NCI-H2029 treated with DMSO at 0.1 percent for 48 hours (cell line): ENCODE measurements at places on chromosomes 7 and 10.

- DNase-seq: no peak
These were observed 54.3 kb upstream of the TNRC18 start for GRCh38 chr7:5477723-5478531.

- no peak for DNase-seq
These were observed 326.1 kb downstream of the PLXDC2 start for GRCh38 chr10:20142311-20142710.

- no peak for DNase-seq
These were observed 11.5 kb downstream of the HNRNPA2B1 start for GRCh38 chr7:26188957-26189541.

DNA sequence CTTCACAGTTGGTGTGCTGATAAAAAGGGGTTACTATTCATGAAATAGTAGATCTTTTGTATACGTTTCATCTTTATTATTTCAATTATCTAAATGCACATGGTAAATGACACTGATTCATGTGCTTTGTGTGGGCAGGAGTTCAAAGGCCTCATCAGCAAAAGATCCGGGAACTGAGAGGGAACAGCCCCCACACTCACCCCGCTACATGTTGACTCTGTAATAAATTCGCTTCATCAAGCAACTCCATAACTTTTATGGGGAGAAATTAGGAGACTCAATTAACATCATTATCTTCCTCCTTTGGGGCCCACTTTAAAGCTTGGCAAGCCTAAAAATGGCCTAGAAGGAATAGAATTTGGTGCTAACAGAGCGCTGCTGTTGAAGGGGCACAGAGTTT is 250.7 kb upstream of the BMPER start:
- no peak for DNase-seq

DNA sequence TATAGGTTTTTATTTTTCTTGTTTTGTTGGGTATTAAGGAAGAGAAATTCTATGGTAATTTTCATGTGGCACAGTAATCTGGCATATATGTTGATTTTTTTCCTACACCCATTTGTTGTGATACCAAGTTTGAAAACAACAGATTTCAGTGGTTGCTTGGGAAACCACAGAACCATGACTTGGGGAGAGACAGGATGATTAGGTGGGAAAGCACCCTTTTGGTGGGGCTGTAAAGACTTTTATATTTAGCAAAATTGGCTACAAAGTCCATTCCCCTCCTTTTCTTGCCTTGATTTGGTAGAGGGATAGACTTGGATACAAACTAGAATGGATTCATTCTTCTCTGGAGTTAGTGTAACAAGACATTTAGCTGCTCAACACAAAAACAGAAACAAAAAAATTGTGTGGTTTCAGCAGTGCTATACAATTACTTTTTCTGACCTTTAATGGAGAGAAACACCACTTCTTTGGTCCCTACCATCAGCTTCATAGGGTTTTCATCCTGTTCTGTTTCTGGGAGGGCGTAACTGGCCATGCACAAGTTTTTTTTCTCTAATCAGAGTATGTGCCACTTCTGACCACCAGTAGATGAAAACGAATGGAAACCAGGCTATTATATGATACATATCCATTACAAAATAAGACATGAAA is 52.7 kb downstream of the FIGNL1 start:
- DNase-seq: no peak

DNA sequence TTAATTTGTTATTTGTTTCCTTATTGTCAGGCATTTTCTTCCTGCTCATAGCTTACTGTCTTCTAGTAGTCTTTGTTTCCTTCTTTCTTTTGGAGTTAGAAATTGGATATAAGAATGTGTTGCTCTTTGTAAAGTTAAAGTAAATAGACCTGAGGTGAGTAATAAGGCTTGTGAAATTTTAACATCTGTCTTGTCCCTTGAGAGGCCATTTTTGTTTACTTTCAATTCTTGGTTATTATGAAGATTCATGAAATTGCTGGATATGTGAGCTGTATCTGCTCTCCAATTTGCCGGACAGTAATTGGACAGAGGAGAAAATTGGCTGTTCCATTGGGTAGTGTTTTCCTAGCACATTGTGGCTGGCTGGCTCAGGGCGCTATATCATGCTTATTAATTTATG is 260.7 kb downstream of the EXOC4 start:
- DNase-seq: no peak

DNA sequence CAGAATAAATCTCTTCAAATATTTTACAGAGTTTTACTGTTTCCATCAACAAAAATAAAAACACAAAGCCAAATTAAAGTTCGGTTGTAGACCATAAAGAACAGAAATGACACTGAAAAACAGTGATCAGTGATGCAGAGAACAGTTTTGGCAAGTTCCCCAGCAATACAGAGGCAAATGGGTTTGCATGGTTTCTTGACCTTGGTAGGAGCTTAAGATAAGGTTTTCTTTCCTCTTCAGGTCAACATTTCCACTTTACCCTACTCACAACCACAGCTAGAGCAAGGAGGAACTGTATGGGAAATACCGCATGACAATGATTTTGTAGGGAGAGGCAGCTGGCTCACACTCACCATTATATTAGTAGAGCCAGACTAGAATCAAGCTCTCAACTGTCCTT is 199.5 kb downstream of the SH2D4B start:
- DNase-seq: no peak

DNA sequence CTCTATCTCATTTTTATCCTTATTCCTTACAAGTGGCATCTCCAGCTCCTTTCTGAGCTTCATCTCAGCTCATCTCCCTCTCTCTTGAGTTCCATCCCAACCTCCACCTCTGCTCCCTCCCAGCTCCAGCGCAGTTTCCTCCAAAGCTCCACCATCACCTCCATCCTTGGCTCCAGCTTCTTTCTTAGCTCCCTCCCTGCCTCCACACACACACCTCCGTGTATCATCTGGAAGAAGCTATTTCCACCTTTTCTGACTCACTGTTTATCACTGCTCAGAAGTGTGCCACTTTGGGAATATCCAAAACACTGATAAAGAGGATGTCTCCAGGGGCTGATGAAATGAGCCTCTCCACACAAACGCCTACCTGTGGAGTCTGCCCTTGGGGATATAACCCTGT is 481.4 kb downstream of the PTPRN2 start:
- no peak for DNase-seq

- DNase-seq: no peak
These were observed 1.8 kb downstream of the CCM2 start for GRCh38 chr7:45001826-45002225.

- DNase-seq: no peak
These were observed 155.1 kb upstream of the ETV1 start for GRCh38 chr7:14144538-14144937.

DNA sequence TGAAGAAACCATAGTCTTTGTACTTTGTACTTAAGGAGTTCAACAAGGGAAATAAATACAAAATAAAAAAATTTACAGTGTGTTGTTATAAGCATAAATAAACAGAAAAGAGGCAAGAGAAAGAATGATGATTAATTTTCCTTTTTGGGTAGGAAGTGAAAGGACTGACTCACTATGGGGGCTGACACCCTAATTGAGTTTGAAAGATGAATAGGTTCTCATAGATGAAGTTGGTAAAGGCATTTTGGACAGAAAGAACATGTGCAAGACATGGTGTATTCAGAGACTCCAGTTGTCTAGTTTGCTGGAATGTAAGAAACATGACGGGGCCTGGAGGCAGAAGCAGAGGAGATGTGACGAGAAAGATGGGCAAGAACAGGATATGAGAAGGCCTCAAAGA is 83.7 kb downstream of the VPS50 start:
- no peak for DNase-seq

GRCh38 chr7:43112459-43112940 is at the start of gene HECW1:
Gene HECW1 (plus strand): TSS chr7:43112647. CDS start chr7:43243906, 131,259 bp downstream.
- DNase-seq: no peak

GRCh38 chr7:42332605-42333222 is 95.7 kb upstream of the GLI3 start:
- no peak for DNase-seq

- no peak for DNase-seq
These were observed 13.7 kb downstream of the DOCK4 start for GRCh38 chr7:112192236-112193154.

DNA sequence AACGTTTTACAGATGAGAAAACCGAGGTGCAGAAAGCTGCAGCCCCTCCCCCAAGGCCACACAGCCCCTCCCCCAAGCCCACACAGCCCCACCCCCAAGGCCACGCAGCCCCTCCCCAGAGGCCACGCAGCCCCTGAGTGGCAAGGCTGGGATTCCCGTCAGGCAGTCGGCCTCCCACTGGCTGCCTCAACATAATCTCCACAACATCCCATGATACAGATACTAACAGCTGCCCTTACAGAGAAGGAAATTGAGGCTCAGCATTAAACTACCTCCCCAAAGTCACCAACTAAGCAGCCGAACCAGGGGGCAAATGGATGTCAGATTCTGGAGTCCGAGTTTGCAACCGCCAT is 15.9 kb downstream of the SH3PXD2A start:
- no peak for DNase-seq

DNA sequence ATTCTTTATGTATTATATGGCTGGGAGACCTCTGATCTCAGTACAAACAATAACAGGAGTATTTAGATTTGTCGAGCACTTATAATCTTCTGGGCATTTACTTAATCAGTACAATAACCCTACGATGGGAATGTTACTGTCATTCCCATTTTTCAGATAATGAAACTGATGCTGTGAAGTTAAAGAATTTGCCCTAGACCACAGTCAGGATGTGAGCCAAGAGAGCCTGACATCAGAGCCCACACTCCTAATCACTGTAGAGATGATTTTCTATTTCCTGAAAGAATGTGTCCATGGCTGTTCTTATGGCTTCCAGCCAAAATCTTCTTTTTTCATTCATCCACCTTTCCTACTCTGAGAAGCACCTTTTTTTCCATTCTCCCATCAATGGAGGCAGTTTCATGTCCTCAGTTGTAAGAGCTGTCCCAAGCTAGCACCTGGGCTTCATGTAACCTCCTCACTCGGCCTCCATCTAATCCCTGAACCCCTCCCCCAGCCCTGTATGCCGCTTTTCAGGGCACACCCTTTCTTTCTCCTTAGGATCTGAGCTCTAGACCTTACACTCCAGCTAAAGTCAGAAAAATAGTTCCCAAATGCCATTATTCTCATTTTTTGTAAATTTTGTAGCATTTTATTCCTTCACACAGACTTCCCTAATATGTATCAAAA is 12.2 kb upstream of the CAV1 start:
- no peak for DNase-seq

DNA sequence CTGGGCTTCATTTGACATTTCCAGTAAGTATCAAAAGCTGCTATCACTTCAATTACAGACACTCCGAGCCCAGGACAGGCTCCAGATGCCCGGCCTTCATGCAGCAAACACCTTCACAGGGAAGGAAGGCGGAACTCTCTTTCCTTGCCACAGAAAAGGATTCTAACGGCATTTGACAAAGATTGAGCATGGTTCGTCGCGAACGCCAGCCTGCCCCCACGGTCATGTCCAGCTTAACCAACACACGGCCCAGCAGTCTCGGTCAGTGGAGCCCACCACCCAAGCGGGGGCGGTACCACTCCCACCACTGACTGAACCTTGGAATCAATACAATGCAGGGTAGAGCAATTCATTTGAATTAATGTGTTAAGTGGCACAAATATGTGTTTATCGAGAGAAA is 607.2 kb downstream of the DNAJB6 start:
- DNase-seq: no peak
